ENCODE measurements at places on chromosomes 1 and 21. TPM values are rescaled to one million over a fixed set of nuclear protein-coding genes. Genes with fewer than 3 reads are reported as not detected.

DNA sequence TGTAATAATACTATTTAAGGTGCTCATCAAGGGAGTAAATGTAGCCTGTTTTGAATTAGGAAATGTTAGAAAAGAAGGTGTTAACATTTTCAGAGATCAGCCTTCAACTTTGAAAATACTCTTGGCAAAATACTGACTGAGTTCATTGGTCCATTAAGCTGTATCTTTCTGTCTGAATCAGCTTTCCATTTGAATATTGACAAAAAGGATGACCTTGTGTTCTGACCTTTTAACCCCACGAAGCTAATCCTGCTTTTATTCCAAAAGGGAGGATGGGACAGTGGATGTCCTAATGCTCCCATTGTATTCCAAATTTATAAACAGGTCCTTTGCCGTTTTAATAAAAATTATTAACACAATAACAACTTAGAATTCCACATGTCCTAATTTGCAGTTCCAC, 259.7 kb upstream of the NRIP1 start:
- H3K27me3 ChIP-seq, result no peaks in the 10 kb centered on the region
- H3K4me1 ChIP-seq, result no peaks in the 10 kb centered on the region
- H3K27ac ChIP-seq, result no peak overlapping the region
- H3K4me3 ChIP-seq, result no peak overlapping the region
- H3K36me3 ChIP-seq, result no peaks in the 10 kb centered on the region

The LCE1C gene
- not detected for total RNA-seq

DNA sequence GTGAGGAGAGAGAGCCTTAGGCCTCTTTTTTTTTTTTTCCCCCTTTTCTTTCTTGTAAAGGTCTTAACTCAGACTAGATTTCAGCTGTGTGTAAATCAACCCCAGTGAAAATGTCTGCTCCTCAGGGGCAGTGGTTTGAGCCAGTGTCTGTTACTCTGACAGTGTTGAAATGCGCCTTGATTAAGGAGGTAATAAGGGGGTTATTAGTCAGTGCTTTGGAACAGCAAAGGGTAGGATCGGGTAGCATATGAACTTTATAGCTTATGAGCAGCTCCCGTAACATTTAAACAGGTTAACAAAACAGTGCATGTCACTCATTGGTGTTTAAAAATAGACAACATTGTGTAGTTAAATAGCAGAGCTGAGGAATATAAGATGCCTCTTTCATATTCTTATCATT, 10.3 kb downstream of the UTP11 start:
- DNase-seq, result no peak
- H3K4me1 ChIP-seq, result no peaks in the 10 kb centered on the region
- peaks cover 73% of the 10 kb centered on the region for H3K36me3 ChIP-seq
- H3K4me3 ChIP-seq, result no peak overlapping the region

DNA sequence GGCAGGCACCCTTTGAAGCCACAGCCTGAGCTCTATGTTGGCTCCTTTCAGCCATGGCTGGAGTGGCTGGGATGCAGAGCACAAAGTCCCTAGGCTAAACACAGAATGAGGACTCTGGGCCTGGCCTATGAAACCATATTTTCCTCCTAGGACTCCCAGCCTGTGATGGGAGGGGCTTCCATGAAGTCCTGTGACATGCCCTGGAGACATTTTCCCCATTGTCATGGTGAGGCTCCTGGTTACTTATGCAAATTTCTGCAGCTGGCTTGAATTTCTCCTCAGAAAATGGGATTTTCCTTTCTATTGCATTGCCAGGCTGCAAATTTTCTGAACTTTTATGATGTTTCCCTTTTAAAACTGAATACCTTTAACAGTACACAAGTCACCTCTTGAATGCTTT, 61.3 kb downstream of the VCAM1 start:
- no peak overlapping the region for H3K27ac ChIP-seq
- no peaks in the 10 kb centered on the region for H3K4me1 ChIP-seq
- DNase-seq, result no peak
- H3K36me3 ChIP-seq, result no peaks in the 10 kb centered on the region
- no peaks in the 10 kb centered on the region for H3K27me3 ChIP-seq

The OR10J1 gene
- total RNA-seq, result not detected

DNA sequence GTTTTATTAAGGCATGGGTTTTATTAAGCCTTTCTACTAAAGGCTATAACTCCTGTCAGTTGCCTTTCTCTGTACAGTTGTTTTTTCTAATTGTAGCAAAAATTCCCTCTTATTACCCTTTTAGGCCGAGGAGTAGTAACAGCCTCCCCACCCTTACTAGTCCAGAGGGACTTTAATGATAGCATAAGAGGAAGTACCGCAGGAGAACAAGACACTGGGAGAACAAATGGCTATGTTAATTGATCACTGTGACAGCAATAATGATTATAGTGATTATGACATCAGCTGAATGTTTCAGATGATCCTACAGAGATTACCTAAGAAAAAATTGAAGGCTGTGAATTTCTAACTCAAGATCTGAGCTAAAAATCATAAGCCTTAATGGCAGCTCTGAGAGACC, 383.0 kb upstream of the PTBP2 start:
- H3K27ac ChIP-seq, result no peak overlapping the region
- DNase-seq, result no peak
- no peaks in the 10 kb centered on the region for H3K4me1 ChIP-seq

DNA sequence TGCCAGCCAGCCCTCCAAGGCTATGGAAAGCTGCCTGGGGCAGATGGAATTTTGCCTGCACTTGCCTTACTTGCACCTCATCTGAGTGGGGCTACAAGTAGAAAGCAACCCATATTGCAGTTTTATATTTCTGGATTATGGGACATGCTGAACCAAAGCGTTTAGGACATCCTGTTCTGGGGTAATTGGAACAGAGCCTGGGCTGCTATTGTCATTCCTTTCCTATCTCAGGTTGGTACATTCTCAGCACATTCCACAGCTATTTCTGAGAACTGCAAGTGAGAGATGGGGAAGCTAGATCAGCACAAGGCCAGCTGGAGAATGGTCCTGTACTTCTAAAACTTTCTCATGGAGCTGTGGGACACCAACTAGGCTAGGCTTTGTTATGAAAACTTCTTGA, 713.8 kb downstream of the KCNT2 start:
- no peak overlapping the region for H3K4me3 ChIP-seq
- no peak for DNase-seq
- no peaks in the 10 kb centered on the region for H3K4me1 ChIP-seq
- no peaks in the 10 kb centered on the region for H3K27me3 ChIP-seq
- no peak overlapping the region for H3K27ac ChIP-seq
- no peaks in the 10 kb centered on the region for H3K36me3 ChIP-seq

DNA sequence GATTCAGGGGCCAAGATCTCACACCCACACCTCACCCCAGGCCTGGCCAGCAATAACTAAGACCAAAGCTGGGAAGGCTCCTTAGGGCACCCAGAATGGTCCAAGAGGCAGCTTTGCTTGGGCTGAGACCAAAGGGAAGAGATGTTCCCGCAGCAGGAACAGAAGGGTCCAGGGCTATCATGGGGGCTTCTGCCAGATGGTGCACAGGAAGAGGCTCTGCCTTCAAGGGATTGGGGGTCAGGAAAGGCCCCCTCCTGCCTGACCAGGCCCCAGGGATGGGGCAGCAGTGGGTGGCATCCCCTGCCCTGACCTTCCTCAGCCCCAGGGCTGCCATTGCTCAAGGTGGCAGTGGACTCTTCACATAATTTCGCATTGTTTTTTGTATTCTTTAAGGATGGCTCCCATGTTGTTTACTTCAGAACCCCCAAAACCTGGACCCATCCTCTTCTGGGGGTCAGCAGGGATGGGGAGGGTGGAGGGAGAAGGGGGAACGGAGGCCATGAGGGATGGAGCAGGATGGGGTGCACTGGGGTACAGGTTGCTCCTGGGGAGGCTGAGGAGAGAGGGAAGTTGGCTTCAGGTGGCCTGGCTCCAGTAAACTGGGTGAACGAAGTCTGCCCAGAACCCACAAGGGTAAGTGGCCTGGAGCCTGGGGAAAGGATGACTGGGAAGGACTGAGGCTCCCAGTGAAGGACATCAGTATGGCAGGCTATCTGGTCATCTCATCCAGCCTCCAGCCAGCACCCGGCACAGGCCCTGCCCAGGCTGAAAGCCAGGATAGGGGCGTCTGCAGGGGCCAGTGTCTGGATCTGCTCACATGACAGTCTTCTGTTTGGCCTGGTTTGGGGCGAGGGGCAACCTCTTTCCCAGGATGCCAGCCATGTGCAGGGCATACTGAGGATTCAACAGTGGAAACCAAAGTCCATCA, 2.6 kb upstream of the NADK start:
- no peak for DNase-seq
- H3K36me3 ChIP-seq, result peaks cover 15% of the 10 kb centered on the region
- H3K4me3 ChIP-seq, result no peak overlapping the region
- peak overlapping the region; percentile 46 for H3K27ac ChIP-seq

GRCh38 chr1:84690397-84691121, at the start of gene SSX2IP:
Gene SSX2IP (minus strand): TSS chr1:84690461. CDS start chr1:84671219, 19,242 bp downstream.
- DNase-seq, result peak; percentile 99
- H3K36me3 ChIP-seq, result no peaks in the 10 kb centered on the region
- H3K27me3 ChIP-seq, result peaks cover 16% of the 10 kb centered on the region
- H3K4me1 ChIP-seq, result peaks cover 2% of the 10 kb centered on the region

GRCh38 chr1:71641903-71642302, 561.1 kb upstream of the ZRANB2 start:
- no peaks in the 10 kb centered on the region for H3K36me3 ChIP-seq
- H3K4me1 ChIP-seq, result no peaks in the 10 kb centered on the region
- no peak overlapping the region for H3K4me3 ChIP-seq
- no peak for DNase-seq
